Aorta (tissue), 5 donors: ENCODE measurements at places on chromosomes 11 and 22.

- no peak for DNase-seq
These were observed 24.1 kb upstream of the SCN2B start for GRCh38 chr11:118200497-118200896.

GRCh38 chr11:67502328-67502979 lies 2.7 kb downstream of the PITPNM1 start:
- DNase-seq: peak; percentile 43

GRCh38 chr11:206526-207207 lies 532 bp downstream of the BET1L start:
- peak; percentile 60 for DNase-seq

GRCh38 chr11:47411884-47412746 lies 3.7 kb downstream of the SLC39A13 start:
- peak; percentile 74 for DNase-seq

DNA sequence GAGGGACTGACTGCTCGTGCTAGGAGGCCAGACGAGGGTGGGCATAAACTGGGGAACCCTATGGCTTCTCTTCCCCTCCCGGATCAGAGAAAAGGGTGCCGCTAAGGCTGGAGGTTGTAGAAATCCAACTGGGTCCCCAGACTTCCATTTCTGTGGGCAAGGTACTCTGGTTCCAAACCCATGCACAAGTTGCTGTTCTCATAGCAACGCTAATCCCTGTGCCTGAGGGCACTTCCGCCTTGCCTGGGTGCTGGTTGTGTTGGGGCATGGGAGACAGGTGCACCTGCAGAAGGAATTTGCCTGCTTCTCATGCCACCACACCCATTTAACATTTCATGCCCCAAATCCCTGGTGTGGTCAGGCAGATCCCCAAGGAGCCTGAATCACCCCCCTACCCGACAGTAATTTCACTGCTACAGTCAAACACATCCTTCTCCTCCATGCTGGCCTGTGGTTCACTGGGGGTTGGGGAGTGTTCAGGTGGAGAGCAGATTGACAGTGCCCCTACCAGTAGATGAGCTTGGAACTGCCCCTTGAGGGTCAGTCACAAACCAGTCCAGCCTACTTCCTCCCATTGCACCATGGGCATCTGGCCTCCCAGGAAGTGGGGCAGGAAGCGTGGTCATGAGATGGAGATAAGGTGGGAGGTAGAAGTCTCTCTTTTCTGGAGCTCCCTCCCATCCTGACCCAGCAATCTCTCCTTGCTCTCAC lies 1.2 kb downstream of the C2CD2L start:
- DNase-seq: peak; percentile 60

GRCh38 chr11:120235024-120235628 lies 4.8 kb upstream of the POU2F3 start:
- DNase-seq: peak; percentile 84

DNA sequence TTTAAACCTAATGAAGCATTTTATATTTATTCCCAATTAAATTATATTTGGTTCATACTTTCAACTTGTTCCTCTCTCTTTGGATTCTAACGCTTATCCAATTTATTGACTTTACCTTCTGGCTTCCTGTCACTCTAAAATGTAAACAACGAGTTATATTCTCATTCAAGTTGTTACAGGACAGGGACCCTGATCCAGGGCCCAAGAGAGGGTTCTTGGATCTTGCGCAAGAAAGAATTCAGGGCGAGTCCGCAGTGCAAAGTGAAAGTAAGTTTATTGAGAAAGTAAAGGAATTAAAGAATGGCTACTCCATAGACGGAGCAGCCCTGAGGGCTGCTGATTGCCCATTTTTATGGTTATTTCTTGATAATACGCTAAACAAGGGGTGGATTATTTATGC lies 405.6 kb upstream of the API5 start:
- no peak for DNase-seq

DNA sequence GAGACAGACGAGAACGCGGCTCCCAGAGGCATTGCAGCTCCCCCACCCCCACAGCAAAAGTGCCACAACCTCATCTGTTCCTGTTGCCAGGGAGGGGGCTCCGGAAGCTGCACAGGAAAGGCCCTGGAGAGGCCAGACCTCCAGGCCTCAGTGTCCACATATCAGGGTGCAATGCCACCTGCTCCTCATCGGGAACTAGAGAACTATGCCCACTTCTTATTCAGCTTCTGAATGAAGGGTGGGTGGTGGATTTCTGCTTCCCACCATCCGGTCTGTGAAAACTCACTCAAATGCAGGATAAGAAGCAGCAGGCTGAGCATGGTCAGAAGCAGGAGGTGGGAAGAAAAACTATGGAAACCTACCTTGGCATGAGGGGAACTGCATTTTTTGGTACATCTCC lies 105.9 kb downstream of the MED15 start:
- DNase-seq: no peak

- DNase-seq: no peak
These were observed 100.0 kb downstream of the AMBRA1 start for GRCh38 chr11:46493791-46494190.

- DNase-seq: peak; percentile 1
These were observed 65.6 kb upstream of the SHISAL1 start for GRCh38 chr22:44378380-44378779.

GRCh38 chr11:46489656-46490560 lies 98.3 kb upstream of the CHRM4 start:
- DNase-seq: no peak

DNA sequence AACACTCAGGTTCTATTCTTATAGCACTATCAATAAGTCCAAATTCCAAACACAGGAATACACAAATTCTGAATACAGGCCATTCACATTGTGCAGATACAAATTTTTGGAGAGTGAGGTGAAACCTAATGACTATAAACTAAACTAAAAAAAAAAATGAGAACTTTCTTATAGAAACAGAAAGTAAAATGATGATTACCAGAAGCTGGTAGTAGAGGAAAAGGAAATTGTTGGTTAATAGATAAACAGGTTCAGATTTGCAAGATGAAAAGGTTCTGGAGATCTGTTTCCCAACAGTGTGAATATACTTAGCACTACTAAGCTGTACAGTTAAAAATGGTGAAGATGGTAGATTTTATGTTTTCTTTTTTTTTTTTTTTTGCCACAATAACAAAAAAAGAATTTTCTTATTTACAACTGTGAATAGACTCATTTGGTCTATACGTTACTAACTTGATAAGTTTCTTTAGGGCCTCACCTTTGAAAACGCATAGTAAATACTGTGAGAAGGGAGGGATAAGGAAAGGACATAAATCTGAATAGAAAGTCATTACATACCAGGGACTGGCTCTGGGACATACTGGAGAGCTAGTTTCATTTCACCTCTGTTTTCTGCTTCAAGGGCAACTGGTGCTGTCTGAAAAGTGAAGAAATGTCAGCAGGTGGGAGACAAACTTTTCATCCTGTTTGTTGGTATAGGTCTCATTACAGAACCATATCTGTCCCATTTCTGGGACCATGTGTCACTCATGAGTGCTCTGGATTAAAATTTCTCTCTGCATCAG lies 14.2 kb upstream of the CCDC89 start:
- no peak for DNase-seq

DNA sequence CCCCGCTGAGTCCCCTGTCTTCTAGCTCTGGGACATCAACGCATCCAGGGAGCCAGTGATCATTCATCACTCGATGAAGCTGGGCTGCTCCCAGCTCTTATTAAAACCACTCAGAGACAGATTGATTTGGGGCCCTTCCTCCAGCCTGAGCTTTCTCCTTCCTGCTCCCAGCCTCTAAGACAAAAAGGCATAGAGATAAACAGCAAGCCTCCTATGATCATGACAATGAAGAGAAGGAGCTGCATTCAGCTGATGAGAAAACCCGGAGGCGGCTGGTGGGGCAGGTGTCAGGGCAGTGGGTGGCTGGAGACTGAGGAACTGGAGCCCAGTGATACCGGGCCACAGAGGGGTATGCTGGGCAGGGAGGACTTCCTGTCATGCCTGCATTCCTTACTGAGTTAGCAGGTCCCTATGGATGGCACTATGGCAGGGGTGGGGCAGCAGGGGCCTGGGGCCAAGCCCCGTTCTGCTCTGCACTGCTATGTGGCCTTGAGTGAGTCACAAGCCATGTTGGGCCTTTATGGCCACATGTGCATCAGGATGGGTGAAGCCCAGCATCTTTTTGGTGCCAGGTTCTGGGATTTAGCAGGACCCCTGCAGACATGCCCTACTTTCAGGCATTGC lies 20.2 kb downstream of the PVALB start:
- DNase-seq: no peak

GRCh38 chr11:132448334-132448995 lies 1078.0 kb downstream of the NTM start:
- DNase-seq: no peak

- DNase-seq: no peak
These were observed 10.6 kb downstream of the FLI1 start for GRCh38 chr11:128704517-128704916.

DNA sequence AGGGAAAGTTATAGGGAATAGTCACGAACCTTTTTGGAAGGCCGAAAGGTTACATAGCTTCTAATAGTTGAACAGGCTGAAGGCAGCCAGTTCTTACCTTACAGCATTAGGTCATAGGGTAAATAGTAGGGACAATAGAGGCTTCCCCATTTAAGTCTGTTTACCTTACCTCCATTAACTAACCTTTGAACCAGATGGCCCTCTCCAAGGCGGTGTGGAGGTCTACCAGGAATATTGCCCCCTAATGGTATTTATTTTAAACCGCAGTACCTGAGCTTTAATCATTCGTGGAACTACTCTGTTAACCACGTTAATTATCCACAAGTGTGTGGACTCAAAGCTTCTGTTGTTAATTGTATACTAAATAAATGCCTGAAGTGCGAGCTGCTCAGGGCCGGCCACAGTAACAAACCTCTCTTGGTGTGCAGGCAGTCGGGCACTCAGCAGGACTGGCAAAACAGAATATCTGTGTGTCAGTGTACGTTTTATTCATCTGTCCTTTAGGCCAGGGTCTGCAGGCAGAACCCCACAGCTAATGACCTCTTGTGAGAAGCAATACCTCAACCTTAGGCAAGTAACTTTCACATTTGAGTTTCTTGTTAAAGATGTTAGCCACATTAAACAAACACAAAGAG lies 81.7 kb downstream of the PRCP start:
- no peak for DNase-seq

DNA sequence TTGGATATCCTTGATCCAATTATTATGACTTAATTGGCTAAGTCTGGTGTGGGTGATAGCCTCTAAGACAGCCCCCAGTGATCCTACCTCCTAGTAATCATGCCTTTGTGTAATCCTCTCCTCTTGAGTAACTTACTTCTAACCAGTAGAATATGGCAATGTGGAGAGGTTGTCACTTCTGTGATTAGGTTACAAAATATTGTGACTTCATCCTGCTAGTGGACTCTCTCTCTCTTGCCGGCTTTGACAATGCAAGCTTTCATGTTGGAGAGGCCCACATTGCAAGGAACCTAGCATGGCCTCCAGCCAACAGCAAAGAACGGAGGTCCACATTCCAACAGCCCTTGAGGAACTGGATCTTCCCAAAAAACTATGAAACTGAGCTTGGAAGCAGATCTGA lies 19.5 kb downstream of the YPEL4 start:
- DNase-seq: no peak

DNA sequence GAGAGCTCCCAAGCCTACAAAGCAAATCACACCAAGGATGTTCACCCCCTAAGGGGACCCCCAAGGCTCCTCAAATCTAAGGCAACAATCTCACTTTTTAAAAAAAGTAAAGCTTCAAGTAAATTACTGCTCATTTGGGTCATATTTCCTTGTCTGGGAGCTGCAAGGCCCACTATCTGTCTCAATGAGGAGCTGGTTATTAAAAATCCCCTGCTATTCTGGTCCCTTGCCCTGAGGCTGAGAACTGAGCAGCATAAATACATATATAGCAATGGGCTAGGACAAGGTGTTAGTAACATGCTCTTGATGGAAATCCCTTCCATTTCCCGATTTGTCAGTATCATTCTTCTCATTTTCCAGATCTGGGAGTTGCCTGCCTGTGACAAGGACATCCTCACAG lies 119.2 kb downstream of the ETS1 start:
- no peak for DNase-seq
